Metanephros (tissue), 2 donors: ENCODE measurements at places on chromosomes 6 and 20. TPM values are rescaled to one million over a fixed set of nuclear protein-coding genes. Genes with fewer than 3 reads are reported as not detected.

KCNQ5 gene
- 2.0 TPM for total RNA-seq

JPH2 gene
- total RNA-seq: 22.8 TPM

TCEA2 gene
- total RNA-seq: 35.6 TPM

KCNK15 gene
- 0.23 TPM for total RNA-seq

BMP5 gene
- 4.9 TPM for total RNA-seq

PEDS1 gene
- total RNA-seq: 15.2 TPM

KCNK5 gene
- total RNA-seq: 6.9 TPM

MTG2 gene
- 22.6 TPM for total RNA-seq

DLK2 gene
- 1.3 TPM for total RNA-seq

CASS4 gene
- 4.1 TPM for total RNA-seq

ACTL10 gene
- total RNA-seq: 0.70 TPM

ATP9A gene
- 59.3 TPM for total RNA-seq

ME1 gene
- 2.3 TPM for total RNA-seq

GFRAL gene
- total RNA-seq: not detected

GPX5 gene
- total RNA-seq: not detected

PPP1R3G gene
- total RNA-seq: 5.0 TPM

LST1 gene
- total RNA-seq: 12.3 TPM

MTFR2 gene
- 0.53 TPM for total RNA-seq

C6orf132 gene
- 5.5 TPM for total RNA-seq

FOXP4 gene
- total RNA-seq: 11.0 TPM

PEX7 gene
- 19.3 TPM for total RNA-seq

PNPLA1 gene
- 1.1 TPM for total RNA-seq

ZKSCAN3 gene
- 8.6 TPM for total RNA-seq

DUSP15 gene
- 18.0 TPM for total RNA-seq
